ENCODE measurements at places on chromosomes 12 and 14.

DNA sequence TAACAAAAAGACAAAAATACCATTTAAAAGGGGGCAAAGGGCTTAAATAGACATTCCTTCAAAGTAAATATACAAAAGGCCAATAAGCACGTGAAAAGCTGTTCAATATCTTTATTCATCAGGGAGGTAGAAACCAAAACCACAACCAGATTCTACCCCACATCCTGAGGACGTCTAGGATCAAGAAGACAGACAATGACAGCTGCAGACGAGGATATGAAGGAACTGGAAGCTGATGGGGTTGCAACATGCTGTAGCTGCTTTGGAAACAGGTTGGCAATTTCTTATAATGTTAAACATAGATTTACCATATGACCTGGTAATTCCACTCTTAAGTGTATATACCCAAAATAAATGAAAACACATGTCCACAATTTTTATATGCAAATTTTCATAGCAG is 85.1 kb upstream of the C14orf180 start:
- DNase-seq = no peak

GRCh38 chr12:51921017-51921725 is 13.9 kb downstream of the ACVRL1 start:
- DNase-seq = no peak

DNA sequence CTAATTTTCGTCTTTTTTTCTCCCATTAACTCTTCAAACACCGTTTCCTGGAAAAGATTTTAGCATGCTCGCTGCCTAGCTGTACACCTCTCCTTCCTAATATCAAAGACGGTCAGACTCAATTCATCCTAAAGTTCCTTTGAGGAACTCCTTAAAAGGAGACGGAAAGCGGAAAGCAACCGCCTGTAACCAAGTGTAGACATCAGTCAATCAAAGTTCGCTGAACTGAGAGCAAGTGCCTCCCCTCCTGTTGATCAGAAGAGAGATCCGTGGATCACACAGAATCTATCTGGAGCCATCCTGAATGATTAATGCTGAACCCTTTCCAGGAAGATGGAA is 412 bp upstream of the TEP1 start:
- no peak for DNase-seq

GRCh38 chr12:56987551-56988053 is 18.7 kb downstream of the ZBTB39 start:
- DNase-seq = peak; percentile 11

DNA sequence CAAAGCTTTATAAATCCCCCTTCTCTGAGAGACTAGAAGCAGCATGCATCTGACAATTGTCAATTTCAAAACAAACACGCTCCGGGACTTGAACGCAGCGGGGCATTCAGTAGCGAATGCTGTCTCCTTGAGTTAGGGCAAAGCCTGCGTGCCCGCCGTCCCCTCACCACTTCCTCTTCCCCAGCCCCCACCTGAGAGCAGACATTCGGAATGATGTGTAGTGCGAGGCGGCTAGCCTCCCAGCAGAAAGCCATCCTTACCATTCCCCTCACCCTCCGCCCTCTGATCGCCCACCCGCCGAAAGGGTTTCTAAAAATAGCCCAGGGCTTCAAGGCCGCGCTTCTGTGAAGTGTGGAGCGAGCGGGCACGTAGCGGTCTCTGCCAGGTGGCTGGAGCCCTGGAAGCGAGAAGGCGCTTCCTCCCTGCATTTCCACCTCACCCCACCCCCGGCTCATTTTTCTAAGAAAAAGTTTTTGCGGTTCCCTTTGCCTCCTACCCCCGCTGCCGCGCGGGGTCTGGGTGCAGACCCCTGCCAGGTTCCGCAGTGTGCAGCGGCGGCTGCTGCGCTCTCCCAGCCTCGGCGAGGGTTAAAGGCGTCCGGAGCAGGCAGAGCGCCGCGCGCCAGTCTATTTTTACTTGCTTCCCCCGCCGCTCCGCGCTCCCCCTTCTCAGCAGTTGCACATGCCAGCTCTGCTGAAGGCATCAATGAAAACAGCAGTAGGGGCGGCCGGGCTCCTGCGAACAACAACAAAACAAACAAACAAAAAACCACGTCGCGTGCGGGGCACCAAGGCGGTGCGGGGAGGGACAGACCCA is 2.2 kb downstream of the PRMT8 start:
- DNase-seq = no peak

DNA sequence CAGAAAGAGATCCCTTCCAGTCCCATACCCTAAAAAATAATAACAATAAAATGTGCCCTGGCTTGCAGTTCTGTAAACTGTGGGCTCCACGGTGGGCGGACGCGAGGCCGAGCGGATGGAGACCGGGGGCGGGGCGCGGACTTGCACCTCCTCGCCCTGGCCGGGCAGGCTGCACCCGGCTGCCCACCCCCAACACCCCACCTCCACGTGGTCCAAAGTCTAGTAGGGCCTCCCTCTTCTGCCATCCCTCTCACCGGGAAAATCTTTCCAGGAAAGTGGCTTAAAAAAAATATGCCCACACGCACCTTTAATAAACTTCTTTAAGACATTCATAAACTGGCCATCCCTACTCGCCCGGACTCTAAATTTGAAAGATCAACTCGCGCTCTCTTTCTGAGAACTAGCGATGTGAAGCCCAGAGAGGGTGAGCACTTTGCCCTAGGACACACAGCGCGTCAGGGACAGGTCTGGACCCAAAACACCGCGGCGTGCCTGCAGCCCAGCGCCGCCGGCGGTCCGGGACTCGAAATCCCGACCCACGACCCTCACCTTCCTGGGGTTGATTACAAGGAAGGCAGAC is 1.9 kb upstream of the BCL11B start:
- no peak for DNase-seq

DNA sequence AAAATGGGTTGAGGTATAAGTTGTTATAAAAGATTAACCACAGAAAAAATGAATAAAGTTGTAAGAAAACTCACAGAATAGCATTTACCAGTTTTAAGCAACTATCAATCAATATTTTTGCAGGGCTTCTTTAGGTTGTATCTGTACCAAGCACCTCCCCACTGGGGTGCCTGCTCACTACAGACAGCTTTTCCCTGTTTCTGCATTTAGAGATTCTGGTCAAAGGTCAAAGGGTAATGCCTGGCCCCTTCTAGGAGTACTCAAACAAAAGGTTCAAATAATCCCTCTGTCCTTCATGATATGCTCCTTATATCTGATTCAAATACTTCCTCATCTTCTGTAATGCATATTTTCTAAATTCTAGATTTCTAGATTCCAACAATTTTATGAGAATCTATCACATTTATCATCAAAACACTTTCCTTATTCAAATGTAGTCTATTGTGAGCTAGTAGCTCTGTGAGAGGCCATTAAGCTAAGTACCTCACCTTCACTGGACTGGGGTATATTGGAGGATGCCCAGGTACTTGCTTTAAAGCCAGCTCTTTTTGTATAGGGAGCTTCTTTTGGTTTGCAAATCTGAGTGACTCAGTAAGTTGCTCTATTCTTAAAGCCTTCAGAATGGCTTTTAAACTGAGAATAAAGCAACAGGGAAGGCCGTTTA is 120.7 kb upstream of the PTPRB start:
- DNase-seq = no peak

GRCh38 chr12:89636052-89636775 is 72.4 kb downstream of the ATP2B1 start:
- no peak for DNase-seq

- no peak for DNase-seq
Observed at GRCh38 chr14:98059106-98059505, 1212.9 kb downstream of the BCL11B start.

GRCh38 chr14:85471156-85471555 is 58.8 kb upstream of the FLRT2 start:
- DNase-seq = no peak

DNA sequence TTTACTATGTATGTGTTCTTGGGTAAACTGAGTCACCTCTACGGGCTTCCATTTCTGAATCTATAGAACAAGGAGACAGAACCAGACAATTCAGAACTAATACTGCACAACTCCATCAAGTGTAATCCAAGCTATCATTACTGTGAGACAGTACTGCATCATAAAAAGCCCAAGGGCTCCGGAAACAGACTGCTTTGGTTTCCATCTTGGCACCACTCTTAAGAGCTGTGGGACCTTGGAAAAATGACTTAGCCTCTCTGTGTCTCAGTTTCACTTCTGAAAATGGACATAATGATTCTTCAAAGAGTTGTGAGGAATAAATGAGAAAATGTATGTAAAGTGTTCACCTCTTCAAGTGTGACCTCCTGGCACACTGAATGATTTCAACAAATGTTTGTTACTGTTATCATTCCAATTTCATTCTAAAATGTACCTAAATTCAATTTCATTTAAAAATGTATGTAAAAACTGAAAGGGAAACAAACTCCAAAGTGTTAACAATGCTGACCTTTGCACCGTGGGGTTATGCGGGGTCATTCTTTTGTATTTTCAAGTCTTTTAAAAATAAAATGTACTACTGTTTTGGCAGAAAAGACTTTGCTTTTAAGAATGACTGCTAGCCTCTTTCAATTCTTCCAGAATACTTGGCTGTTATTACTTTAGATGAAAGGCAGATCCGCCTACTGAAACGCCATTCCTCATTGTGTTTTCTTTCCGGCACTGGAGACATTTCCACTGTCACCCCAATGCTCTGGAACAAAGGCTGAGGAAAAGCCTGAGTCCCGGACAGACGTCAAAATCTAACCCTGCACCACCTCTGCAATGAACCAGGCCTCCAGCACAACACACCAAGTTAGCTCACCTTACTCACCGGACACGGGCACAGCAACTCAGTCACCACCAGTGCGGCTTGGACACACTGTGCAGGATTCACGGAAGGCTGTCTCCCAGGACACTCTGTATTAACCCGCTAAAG is 62.8 kb downstream of the TMCC3 start:
- no peak for DNase-seq

GRCh38 chr12:114746297-114747011 is 62.5 kb upstream of the TBX3 start:
- no peak for DNase-seq

- DNase-seq = no peak
Observed at GRCh38 chr14:58106446-58106845, 45.6 kb downstream of the ARMH4 start.

- peak; percentile 32 for DNase-seq
Observed at GRCh38 chr12:107027636-107028053, 40.7 kb upstream of the MTERF2 start.

- no peak for DNase-seq
Observed at GRCh38 chr14:106845286-106846087, 1319.1 kb downstream of the TMEM121 start.

DNA sequence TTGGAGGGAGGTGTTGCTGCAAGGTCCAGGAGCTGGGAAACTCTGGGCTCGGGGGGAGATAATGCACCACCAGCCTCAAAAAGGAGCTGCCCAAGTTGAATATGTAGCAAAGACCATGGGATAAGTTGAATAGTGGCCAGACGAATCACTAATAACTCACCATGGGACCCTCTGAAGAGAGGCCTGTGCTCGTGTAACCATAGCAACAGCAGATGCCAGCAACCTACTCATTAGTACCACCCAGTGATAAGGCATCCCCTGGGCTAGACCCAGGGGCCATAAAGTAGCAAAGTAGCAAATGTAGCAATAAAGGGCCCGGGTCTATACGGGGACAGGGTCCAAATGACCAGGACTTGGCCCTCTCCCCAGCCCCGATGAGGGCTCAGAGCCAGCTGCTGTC is 328.0 kb downstream of the DPF3 start:
- no peak for DNase-seq

- no peak for DNase-seq
Observed at GRCh38 chr14:35571598-35571997, 37.6 kb downstream of the INSM2 start.

DNA sequence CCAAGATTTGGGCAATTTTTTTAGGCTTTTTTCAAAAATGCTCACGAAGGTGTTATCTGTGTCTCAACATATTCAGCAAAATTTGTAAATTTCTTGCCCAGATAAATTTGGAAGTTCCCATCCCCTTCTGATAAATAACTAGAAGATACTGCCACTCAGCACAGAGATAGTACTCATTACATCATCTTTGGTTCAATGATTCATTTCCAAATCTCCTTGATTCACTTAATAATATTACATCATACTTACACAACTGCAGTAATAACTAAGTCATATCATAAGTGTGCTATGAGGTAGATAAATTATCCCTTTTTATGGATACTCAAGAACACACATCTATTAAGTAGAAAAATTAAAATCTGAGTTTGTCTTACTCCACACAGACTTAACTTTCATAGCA is 89.4 kb downstream of the RPAP3 start:
- no peak for DNase-seq

DNA sequence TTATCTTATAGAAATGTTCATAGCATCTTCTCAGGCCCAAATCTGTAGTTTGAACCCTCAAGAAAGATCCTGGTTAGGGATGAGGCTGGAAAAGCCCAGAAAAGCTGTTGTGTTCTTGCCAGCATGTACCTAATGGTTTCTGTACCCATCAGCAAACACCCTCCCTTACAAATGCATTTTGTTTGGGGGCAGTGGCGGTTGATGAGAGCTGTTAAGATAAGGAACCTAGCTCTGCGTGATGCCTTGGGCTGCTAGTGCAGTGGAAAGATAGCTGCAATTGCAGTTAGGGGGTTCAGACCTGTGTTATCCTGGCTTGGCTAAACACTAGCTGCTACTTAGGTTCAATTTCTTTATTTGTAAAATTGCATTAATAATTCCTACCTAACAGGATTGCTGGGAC is 3.6 kb downstream of the TPH2 start:
- peak; percentile 29 for DNase-seq

DNA sequence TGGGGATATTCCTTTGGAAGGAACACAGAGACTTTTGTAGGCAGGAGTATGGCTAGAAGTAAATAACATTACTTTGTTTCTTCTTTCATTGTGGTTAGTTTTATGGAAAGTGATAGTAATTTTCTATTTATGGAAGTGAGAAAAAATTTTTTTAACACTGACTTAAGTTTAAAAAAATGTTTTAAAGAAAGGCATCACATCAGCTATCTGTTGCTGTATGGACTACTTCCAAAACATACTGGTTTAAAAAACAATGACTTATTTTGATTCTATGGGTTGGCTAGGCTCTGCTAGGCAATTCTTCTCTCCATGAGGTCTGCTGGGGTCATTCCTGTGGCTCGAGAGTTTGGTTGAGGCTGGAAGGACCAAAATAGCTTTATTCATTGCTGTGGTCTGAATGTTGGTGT is 31.7 kb upstream of the SLC38A2 start:
- no peak for DNase-seq

GRCh38 chr14:32509632-32510187 is 180.6 kb downstream of the AKAP6 start:
- no peak for DNase-seq

DNA sequence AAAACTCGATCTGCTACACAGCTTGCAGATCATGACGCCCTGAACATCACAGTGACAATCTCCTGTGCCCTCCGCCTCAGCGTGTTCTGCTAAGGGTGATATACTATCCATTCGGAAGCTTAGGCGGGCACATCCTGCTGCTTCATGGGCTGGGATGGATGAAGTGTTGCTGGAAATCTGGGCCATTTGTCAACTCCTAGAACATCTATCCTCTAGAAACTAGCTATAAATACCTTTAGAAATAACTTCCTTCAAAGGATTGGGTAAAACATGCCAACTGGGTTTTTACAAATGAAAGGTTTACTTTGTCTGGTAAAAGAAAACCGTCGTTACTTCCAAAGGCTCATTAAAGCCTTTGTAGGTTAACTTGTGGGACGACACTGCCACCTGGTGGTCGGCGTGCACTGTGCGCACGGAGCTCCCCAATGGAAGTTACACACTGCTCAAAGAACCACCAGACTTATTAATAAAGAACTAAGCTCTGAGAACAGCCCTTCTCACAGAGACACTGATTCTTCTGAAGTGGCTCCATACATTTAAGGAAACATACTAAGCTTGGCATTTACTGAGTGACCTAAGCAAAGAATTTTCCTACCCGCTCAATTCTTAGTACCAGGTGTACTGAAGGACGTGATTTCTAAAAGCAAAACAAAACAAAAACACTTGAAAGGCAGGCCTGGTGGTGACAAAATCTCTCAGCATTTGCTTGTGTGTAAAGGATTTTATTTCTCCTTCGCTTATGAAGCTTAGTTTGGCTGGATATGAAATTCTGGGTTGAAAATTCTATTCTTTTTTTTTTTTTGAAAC is 21.6 kb upstream of the CACNA2D4 start:
- no peak for DNase-seq
